Epithelial cell of alveolus of lung (primary cell): ENCODE measurements at places on chromosomes 2 and 18. TPM values are rescaled to one million over a fixed set of nuclear protein-coding genes. Genes with fewer than 3 reads are reported as not detected.

The CD28 gene
- not detected in 2 replicates for total RNA-seq

The INHBB gene
- total RNA-seq = 0.32 TPM in 1 of 2 replicates, not detected in the other

The SLC4A3 gene
- total RNA-seq = 3.8 and 4.0 TPM in 2 replicates

The C1QL2 gene
- total RNA-seq = not detected in 2 replicates

The CMPK2 gene
- 2.0 and 4.7 TPM in 2 replicates for total RNA-seq

The SATB2 gene
- 4.7 and 7.3 TPM in 2 replicates for total RNA-seq

The DAW1 gene
- 0.32 and 1.8 TPM in 2 replicates for total RNA-seq

The GPR75 gene
- total RNA-seq = 0.52 and 2.1 TPM in 2 replicates

The DBI gene
- total RNA-seq = 86.6 and 225 TPM in 2 replicates

The MZT2A gene
- total RNA-seq = 202 and 219 TPM in 2 replicates

The NEU2 gene
- not detected in 2 replicates for total RNA-seq

The UPP2 gene
- total RNA-seq = not detected in 2 replicates

The MOCOS gene
- total RNA-seq = 1.3 and 1.4 TPM in 2 replicates

The ADD2 gene
- 0.88 and 1.4 TPM in 2 replicates for total RNA-seq

The CDK5R2 gene
- under 0.01 TPM in 1 of 2 replicates, not detected in the other for total RNA-seq

The PSMA8 gene
- total RNA-seq = not detected in 2 replicates

The LMAN1 gene
- 184 and 231 TPM in 2 replicates for total RNA-seq

The C2orf78 gene
- total RNA-seq = not detected in 2 replicates

The GKN2 gene
- total RNA-seq = not detected in 2 replicates

The AQP4 gene
- total RNA-seq = not detected in 2 replicates

The SDC1 gene
- 12.1 and 32.2 TPM in 2 replicates for total RNA-seq

The ANKRD30BL gene
- not detected in 2 replicates for total RNA-seq
